ENCODE measurements at places on chromosomes 5 and 9.
A peak's percentile ranks its signal among the peaks of the same experiment; 100 is the strongest.

- no peak for DNase-seq
Measured at GRCh38 chr9:94139672-94140417, 55.6 kb downstream of the PTPDC1 start.

- no peak for DNase-seq
Measured at GRCh38 chr9:7967093-7967827, 167.7 kb upstream of the DMAC1 start.

DNA sequence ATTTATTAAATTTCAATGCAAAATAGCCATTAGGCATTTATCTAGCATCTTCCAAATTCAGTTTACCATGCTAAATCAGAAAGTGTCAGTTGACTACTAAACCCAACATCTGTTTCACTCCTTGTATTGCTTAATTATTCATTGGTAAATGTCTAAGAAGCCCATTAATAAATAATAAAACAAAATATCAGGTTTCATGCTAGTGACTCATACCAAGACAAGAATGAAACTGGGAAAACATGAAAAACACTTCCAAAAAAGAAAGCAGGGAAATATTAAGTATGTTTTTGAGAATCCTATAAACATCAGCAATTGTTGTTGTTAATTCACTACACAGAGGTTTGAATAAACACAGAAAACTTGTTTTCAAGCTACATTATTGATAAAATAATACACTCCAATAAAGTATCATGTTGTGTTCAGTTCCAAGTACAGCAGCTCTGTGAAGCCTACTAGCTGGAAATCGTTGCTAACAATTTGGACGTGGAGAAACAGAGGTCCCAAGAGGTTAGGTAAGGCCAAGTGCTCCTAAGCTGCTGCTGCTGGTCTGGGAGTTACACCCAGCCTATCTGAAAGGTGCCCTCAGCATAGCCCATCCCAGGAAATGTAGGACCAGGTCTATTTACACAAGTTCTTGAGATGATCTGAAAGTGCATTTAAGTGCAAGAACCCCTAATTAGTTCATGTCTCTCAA, 78.8 kb downstream of the GNAQ start:
- no peak for DNase-seq

GRCh38 chr9:137918331-137919094, 40.9 kb downstream of the CACNA1B start:
- DNase-seq: no peak

GRCh38 chr9:20353524-20353923, 268.8 kb downstream of the MLLT3 start:
- DNase-seq: no peak

- DNase-seq: no peak
Measured at GRCh38 chr9:134558124-134558905, 83.3 kb upstream of the COL5A1 start.

- DNase-seq: peak; percentile 71
Measured at GRCh38 chr5:93894601-93895354, 153.4 kb upstream of the POU5F2 start.

GRCh38 chr5:25754895-25755294, 1110.1 kb upstream of the CDH10 start:
- DNase-seq: no peak

DNA sequence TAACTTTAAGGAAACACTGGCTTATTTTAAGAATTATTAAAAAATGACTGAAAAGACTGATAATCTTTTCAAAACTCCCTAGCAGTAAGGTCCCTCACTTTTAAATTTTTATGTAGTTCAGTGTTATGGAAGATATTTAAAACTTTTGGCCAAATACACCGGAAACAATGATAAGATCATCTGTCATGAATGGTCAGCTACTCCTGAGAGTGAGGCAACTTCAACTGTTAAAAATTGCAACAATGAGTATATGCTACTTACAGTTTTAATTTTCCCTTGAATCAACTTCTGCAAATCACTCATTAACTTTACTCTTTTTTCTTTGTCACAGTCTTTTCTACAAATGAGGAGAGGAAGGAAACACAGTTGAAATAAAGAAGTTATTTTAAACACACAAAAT, 10.8 kb downstream of the PUM3 start:
- DNase-seq: no peak

GRCh38 chr5:1553539-1554409, 30.0 kb upstream of the LPCAT1 start:
- no peak for DNase-seq

DNA sequence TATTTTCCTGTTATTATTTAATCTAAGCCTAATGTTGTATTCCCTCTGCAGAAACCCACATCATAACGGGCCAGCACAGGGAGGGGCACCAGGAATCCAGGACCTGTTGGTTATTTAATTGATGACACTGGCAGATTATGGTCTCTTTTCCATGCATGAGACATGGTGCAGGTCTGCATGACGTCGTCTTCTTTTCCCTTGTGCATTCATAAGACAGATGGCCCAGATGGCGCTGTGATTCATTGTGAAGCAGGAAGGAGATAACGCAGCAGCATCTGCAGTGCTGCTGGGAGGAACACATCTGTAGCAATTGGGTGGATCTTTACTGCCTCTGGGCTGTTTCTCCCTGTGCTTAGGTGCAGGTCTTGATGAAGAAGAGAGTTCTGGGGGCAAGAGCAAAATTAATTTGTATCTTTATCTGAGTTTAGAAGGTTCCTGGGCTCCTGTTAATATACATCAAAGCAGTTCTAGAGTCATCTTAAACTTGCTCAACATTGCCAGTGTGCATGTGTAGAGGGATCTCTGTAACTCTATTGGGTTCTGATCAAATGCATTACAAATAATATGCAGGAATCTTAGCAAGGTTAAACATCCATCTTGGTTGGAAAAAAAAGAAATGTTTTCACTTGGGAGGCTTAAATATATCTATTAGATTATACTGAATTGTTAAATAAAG, 176.1 kb downstream of the PCSK1 start:
- DNase-seq: peak; percentile 4

- no peak for DNase-seq
Measured at GRCh38 chr9:113573046-113573958, 109.8 kb downstream of the RGS3 start.

DNA sequence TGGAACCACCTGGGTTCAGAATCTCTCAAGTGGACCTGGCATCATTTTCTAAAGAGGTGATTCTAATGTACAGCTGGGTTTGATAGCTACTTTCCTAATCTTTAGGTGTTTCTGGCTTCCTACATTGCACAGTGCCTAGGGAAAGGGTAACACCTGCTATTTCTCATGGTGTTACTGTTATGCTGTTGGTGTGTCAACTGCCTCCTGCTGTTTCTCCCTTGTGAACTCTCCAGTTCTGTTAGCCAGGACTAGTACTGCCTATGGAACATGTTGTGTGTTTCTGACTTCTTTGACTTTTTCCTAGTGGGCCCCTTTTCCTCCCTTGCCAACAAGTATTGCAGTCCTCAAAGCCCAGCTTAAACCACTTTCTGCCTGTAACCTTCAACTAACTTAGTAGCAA, 5.5 kb downstream of the ARHGEF28 start:
- DNase-seq: no peak

GRCh38 chr5:26492906-26493459, 545.4 kb downstream of the CDH9 start:
- DNase-seq: no peak

DNA sequence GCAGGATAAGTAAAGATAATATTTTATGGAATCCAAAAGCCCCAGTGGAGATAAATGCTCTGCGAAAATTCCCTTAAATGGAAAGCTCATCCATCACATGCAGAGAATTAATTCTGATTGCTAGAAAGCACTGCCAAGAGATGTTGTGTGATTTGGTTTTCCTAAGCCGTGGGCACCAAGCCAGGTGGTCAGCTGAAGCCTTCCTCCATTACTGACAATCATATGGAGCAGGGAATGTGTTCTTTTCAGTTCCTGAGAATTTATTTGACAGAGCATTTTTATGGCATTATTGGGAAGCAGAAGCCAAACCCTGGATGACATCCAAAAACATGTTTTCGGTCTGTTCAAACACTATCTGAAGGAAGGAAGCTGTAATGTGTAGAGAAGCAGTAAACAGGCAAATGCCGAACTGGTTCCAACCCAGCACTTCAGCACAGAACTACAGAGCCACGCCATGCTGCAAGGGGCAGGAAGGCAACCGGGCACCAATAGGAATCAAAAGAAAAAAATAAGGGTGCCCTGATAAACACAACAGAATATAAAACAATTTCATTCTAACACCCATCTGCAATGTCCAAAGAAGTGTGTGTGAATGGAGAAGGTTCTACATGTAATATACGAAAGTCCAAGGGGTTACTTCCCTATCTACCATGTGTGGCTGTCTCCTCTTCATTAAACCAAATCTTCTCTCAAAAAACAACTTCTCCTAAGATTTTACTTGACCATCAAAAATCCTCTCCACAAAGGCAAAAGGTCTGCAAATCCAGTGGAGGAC, 12.3 kb downstream of the ARSB start:
- no peak for DNase-seq

GRCh38 chr5:138520971-138521370, 22.1 kb downstream of the ETF1 start:
- no peak for DNase-seq

GRCh38 chr5:123598028-123598689, 86.2 kb downstream of the CSNK1G3 start:
- no peak for DNase-seq

DNA sequence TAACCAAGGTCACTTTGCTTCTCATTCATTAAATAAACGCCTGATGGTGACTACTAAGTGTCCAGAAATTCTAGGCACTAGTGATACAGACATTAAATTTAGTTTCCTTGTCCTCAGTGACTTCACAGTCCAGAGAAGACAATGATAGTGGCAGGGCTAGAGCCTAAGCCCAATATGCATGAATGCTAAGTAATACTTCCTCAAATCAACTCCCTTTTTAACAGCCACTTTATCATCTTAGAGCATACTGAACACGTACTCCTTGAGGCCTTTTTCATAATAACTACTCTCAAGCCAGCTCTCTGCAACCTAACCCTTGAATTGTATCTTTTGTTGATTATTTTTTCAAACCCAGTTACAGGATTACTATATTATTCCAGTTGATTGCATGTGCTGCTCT, 74.1 kb downstream of the STX17 start:
- no peak for DNase-seq

GRCh38 chr5:9344751-9345240, 201.1 kb downstream of the SEMA5A start:
- no peak for DNase-seq

GRCh38 chr5:41193456-41194205, 19.7 kb downstream of the C6 start:
- peak; percentile 6 for DNase-seq

GRCh38 chr5:143972068-143972467, 160.1 kb downstream of the HMHB1 start:
- no peak for DNase-seq

GRCh38 chr9:86983620-86984259, 36.4 kb upstream of the GAS1 start:
- DNase-seq: no peak

GRCh38 chr5:135988546-135988945, 33.8 kb upstream of the LECT2 start:
- no peak for DNase-seq

- DNase-seq: peak; percentile 15
Measured at GRCh38 chr9:135087489-135087792, at the start of gene OLFM1. OLFM1 (plus strand) TSS chr9:135087668; CDS start chr9:135087990, 322 bp downstream.

DNA sequence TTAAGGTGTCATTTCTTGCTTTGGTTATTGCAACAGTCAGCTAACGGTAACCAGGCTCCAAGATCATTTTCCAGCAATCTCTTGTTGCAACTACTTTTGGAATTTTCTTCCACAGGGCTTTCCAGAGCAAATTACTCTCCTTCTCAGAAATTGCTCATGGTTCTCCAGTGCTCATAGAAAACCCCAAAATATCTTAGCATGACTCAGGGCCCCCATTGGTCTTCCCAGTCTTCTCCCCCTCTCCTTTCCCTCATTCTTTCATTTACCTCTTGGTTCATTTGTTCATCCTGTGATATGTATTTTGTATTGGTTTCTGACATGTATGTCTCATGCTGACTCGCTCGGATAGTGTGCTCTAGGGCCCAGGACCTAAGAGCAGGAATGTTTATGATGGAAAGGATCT, 35.6 kb downstream of the WWC1 start:
- no peak for DNase-seq

DNA sequence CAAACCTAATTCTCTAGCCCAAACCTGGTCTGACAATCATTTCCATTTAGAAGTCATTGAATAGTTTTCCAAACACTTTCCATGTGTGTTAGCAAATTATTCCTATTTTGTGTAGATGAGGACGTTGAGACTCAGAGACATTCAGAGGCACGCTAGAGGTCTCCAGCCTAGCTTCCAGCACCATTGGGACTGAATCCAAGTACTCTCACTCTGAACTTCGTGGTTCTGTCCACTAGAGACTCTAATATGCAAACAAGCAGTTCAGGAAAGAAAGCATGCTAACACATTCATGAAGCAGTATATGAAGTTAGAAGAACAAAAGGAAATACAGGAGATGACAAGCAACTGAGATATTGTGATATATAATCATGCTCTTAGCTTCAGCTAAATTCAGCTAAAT, 354.8 kb downstream of the NTRK2 start:
- DNase-seq: no peak

DNA sequence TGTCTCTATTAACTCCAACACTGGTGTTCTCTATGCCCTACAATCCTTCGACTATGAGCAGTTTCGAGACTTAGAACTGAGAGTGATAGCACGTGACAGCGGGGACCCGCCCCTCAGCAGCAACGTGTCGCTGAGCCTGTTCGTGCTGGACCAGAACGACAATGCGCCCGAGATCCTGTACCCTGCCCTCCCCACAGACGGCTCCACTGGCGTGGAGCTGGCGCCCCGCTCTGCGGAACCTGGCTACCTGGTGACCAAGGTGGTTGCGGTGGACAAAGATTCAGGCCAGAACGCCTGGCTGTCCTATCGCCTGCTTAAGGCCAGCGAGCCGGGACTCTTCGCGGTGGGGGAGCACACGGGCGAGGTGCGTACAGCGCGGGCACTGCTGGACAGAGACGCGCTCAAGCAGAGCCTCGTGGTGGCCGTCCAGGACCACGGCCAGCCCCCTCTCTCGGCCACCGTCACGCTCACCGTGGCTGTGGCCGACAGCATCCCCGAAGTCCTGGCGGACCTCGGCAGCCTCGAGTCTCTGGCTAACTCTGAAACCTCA, 2.0 kb downstream of the PCDHGA11 start:
- no peak for DNase-seq

DNA sequence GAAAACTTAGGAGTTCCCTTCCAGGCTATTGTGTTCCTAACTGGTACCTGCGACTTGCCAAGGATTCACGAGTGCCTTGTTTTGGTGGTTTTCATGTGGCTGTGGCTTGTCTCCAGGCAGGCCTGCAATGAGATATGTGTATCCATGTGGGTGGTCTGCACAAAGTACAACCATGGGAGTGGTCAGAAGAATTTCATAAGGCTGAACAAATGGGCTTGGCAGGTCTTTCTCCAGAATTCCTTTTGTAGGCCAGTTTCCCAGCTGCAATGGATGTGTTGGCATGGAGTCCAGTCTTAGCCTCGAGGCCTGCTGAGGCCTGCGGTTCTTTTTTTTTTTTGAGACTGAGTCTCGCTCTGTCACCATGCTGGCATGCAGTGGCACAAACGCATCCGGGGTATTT, 28.8 kb upstream of the MELK start:
- DNase-seq: no peak

- DNase-seq: no peak
Measured at GRCh38 chr5:2333291-2333690, 418.2 kb downstream of the IRX2 start.

GRCh38 chr5:115594128-115595047, 7.9 kb downstream of the TICAM2 start:
- DNase-seq: no peak

- DNase-seq: no peak
Measured at GRCh38 chr9:27094640-27095298, 14.3 kb upstream of the TEK start.

- DNase-seq: no peak
Measured at GRCh38 chr9:21778304-21778703, 24.1 kb upstream of the MTAP start.

- no peak for DNase-seq
Measured at GRCh38 chr5:136052692-136053335, 24.0 kb downstream of the TGFBI start.

Measured in NCI-H1930 (cell line).